ENCODE measurements at places on chromosomes 7 and 10.
A peak's percentile ranks its signal among the peaks of the same experiment; 100 is the strongest.

GRCh38 chr10:12656518-12657142, 307.3 kb downstream of the CAMK1D start:
- DNase-seq = peak; percentile 63

- no peak for DNase-seq
These were observed 402.4 kb downstream of the HGF start for GRCh38 chr7:81367326-81367931.

- no peak for DNase-seq
These were observed 311.1 kb downstream of the INHBA start for GRCh38 chr7:41391818-41392217.

- no peak for DNase-seq
These were observed 1071.8 kb downstream of the DNAJB9 start for GRCh38 chr7:109641445-109641844.

- no peak for DNase-seq
These were observed 266.1 kb downstream of the GLI3 start for GRCh38 chr7:41970941-41971340.

DNA sequence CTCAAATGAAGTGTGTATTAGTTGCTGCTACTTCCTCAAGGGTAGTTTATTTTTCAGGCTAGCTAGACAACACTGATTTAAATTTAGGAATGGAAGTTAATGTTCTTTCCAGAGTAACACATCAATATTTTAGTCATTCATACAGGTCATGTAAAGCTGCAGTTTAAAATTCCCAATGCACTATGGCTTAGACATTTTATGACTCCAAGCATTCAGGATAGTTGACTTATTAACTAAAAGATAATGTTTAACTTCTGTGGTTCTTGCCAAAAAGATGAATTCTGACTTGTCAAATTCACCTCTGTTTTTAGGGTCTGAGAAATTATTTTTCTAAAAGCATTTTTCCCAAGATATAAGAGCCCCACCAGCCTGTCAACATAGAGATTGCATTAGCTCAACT, 131.9 kb downstream of the TFPI2 start:
- no peak for DNase-seq

GRCh38 chr7:116524221-116524608, 621 bp upstream of the CAV1 start:
- DNase-seq = no peak

GRCh38 chr10:95260909-95261552, 29.8 kb downstream of the PDLIM1 start:
- no peak for DNase-seq

DNA sequence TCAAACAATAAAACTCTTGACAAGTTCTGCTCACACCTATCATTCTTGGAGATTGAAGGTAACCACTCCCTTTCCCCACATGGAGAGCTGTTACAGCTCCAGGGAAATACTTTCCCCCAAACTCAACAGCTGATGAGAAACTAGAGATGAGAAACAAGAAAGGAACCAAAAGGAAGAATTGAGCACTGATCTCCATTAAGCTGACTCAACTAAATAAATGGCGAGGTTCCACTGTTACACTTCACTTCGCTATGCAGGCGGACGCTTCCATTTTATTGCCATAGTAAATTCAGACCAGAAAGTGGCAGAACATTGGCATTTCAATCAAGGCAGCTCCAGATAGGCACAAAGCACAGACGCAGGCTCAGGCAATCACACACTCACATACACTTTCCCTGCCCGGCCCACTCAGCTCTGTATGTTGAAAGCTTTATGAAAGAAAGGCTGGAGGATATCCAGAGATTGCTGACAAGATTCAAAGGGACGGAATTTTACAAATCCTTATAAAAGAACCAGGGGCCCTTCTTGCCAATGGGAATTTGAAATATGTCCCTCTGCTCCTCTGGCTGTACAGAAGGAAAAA, 11.5 kb upstream of the YAE1 start:
- no peak for DNase-seq

DNA sequence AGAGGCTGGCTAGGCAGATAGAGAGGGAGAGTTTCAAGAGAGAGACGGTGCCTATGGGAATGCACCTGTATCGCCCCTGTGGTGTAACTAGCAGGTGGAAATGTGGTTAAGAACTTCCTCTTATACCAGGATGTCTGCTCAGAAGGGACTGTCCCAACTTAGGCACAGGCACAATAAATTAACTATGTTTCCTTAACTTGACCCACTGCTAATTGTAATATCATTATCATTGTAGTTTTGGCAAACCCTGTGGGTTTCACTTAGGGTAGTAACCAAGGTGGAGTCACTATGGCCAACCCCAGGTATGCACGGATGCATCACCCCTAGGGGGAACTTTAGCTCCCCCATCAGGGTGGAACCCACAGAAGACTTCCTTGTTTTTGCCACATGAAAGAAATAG, 455.7 kb downstream of the DGKB start:
- DNase-seq = peak; percentile 5

DNA sequence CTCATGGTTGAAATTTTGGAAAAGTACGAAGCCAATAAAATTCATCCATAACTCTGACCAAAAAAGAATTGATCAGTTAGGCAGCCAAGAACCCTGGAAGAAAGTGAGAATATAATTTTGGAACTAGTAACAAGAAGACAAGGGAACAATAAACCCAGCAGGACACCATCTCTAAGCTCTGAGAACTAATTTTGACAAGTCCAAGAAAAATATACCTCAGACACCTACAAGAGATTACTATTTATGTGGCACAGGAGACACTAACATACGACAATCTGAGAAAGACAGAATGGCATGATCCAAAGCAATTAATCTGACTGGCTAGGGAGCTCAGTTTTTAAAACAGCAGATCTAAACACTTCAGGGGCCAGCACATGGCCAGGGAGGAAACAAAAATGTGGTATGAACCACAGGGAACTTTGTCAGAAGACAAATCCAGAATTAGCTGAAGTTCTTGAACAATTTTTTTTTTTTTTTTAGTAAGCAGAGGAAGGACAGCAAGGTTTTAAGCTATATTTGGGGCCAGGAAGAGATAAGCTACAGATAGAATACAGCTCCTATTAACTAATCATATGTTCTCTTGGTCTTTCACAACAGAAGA, 38.9 kb downstream of the PARD3 start:
- DNase-seq = no peak

DNA sequence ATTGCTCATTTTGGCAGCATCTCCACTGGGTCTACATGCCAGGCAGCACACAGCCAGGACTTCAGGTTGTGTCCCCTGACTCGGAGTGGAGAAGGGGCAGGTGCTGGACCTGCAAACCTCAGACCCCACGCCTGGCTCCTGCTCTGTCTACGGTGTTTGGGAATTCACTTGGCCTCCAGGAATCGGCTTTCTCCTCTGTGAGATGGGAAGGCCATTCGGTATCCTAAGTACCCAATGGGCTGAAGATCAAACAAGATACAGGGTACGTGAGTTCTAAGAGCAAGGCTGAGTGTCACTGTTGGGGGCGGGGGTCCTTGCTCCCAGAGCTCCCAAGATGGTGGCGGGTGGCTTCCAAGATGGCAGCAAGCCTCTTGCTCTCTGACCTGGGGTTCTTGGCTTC, 73.2 kb upstream of the EN2 start:
- DNase-seq = no peak

DNA sequence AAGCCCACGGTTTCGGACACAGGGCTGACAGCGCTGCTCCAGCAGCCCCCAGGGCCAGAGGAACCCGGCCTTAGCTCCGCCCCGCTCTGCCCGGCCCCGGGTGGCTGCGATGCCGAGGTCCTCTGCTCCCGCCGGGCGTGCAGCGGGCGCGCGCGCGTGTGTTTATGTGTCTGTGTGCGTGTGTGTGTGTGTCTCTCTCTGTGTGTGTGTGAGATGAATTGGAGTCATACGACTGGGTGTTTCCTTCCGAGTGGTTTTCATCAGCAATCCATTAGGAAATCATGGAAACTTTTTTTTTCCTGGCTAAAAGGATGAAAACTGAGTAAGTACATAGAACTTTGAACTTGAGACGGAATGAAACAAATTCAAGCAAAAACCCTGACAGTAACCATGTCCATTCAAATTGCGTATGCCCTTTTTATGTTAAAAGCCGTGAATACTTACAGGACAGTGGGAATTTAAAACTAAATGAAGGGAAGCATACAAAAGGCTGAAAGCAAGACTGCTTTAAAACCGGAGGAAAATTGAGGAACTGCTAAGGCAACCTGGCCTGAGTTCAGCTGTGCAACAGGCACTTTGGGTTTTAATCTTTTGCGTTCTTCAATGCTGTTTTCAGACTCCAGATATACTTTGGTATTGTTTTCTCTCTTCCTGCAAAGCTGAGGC, at the start of gene CPED1:
TSS of gene CPED1 (plus strand) at position 121 of the 666 bp plus-strand sequence. CDS start 911 bp downstream, outside the sequence.
- DNase-seq = peak; percentile 28

DNA sequence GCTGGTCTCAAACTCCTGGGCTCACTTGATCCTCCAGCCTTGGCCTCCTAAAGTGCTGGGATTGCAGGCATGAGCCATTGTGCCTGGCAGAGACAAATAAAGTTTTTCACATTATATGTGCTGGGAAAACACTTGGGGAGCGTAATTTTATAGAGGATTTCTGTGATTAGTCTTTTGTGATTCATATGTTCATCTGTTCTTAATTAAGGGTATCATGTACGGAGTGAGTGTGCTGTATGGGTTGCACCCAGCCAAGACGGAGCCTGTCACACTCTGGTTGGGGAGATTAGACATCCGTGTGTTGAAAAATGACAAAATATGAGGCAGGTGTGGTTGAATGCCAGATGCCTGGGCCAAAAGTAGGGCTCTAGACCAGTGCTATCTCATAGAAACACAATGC, 10.3 kb downstream of the ADRB1 start:
- no peak for DNase-seq

GRCh38 chr10:516764-517163, 172.7 kb downstream of the DIP2C start:
- no peak for DNase-seq

DNA sequence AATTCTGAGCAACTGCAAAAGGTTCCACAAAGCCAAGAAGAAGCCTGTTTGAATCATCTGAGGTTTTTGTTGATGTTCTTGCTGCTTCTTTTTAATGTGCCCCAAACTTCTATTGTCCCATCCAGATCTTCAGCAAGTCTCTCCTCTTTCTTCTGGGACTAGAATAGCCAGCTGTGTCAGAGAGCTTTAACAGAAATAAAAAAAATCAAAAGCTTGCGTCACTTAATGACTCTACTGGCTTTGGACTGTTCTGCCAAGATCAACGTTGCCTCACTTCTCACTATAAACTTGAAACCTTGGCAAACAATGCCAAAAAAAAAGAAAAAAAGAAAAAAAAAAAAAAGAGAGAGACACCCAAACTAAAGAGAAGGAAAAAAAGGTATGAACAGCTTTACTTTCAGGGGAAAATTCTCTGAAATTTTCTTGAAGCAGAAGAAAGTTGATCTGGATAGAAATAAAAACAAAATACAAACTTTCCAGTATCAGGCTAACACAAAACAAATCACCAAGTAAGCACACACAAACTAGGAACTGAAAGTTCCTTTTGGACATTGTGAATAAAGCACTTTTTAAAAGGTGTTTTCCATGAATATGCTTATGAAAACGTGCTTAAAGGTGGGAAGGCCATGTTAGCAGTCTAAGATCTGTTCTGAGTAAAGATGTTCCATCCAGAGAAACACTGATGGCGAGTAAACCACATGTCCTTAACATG, 14.8 kb downstream of the USP54 start:
- DNase-seq = no peak

- no peak for DNase-seq
These were observed 35.9 kb upstream of the PTPN12 start for GRCh38 chr7:77501192-77501515.

Data from CD4-positive, alpha-beta T cell treated with Interleukin-1 beta for 1 hour (primary cell).